ENCODE measurements at places on chromosomes 3 and 15.

- DNase-seq = no peak
Observed at GRCh38 chr3:9064850-9065249, 101.6 kb upstream of the RAD18 start.

- no peak for DNase-seq
Observed at GRCh38 chr15:39365161-39365560, 215.7 kb upstream of the THBS1 start.

GRCh38 chr3:119598410-119599098 lies 869 bp downstream of the PLA1A start:
- DNase-seq = no peak

DNA sequence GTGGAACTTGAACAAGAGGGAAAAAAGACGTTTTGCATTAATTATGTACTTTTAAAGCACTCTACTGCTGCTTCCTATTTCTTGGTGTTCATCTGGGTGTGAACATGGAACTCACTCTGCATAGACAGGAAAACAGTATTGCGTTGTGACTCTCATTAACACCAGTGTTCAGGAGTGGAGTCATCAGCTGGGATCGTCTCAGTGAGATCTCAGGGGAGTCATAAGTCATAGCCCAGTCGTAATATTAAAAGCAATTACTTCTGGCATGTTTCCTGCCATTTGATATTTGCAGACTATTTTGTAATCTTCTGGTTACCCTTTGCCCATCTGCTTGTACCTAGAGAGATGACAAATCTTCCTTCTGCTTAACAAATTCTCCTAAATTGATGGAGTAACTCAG lies 462.0 kb upstream of the ATP11B start:
- peak; percentile 43 for DNase-seq

GRCh38 chr15:68812597-68813431 lies 7.9 kb downstream of the ANP32A start:
- no peak for DNase-seq

DNA sequence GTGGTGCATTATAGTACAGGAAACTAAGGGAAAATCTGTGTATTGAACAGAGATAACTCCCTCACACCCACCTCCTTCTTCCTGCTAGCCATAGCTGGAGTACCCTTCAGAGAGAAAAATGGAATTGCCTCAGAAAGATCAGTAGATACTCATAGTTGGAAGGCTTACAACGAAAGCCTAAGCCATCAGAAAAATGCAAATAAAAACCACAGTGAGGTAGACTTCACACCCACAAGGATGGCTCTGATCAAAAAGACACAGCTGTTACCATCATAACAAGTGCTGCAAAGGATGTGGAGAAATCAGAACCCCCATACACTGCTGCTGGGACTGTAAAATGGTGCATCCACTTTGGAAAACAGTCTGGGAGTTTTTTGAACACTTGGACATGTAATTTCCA lies 7.4 kb upstream of the DLG1 start:
- no peak for DNase-seq

GRCh38 chr3:187774185-187774789 lies 29.0 kb upstream of the BCL6 start:
- DNase-seq = no peak

GRCh38 chr3:80769683-80770082 lies 991.8 kb downstream of the GBE1 start:
- DNase-seq = no peak

Measured in NB4 (cell line).